ENCODE measurements at places on chromosomes 2 and 18.

- DNase-seq: no peak
Measured at GRCh38 chr2:114005110-114005783, 115.4 kb downstream of the ACTR3 start.

DNA sequence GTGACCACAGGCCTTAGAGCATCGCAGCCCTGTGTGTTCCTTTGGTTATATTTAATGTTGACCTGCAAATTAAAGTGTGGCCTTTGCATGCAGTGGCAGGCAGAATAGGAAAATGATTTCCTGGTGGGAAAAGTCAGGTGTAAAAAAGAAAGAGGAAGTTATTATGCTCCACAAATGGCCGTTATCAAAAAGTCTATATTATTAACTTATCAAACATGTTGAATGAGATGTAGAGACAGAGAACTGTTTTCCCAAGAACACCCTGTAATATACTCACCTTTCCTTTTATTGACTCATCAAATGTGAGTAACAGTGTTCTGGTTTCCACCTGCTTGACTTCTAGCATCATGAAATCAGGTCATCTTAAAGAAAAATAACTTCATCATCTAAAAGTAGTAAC is 35.3 kb downstream of the MEIS1 start:
- no peak for DNase-seq

GRCh38 chr2:143530758-143531157 is 401.5 kb downstream of the ARHGAP15 start:
- no peak for DNase-seq

DNA sequence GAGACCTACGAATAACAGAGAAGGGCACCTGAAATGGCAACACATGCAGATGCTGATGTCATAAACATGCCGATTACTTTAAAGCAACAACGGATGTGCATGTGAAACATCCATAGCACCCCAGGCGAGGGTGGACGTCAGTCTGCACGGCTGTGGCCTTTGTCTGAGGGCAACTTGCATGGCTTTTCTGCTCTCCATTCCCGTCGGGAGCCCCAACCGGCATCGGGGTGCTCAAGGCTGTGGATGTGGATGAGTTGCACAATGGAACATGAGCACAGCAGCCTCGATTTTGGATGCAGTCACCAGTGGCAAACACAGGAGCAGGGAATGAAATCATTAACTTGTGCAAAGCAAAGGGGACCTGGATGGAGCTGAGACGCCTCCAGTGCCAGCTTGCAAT is 298.2 kb upstream of the SALL3 start:
- DNase-seq: no peak

GRCh38 chr2:177141866-177142265 is 70.7 kb upstream of the HNRNPA3 start:
- no peak for DNase-seq

DNA sequence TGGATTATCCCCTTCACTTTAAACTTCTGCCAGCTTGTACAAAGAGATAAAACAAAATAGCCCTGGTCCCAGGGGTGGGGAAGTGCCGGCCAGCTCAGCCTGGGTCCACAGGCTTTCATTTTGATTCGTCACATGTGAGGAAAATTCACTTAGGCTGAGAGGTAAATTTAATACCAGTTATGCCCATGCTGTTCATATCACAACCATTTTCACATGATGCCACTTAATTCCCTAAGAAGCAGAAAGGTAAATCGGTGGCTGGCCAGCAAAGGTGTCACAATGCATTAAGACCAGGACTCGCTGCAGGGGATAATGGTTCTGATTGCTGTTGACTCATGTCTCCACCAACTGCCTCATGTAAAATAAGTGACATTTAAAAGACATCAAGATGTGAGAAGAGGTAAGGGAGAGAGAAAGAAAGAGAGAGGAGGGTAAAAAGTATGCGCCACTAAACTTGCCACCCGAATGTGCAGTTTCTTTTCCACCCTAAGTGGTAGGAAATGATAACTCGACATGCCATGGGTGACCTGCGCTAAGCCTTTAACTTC is 261.0 kb upstream of the SIX3 start:
- DNase-seq: no peak

- no peak for DNase-seq
Measured at GRCh38 chr18:10002280-10002679, 88.5 kb downstream of the VAPA start.

- no peak for DNase-seq
Measured at GRCh38 chr2:19062370-19062769, 296.1 kb downstream of the OSR1 start.

DNA sequence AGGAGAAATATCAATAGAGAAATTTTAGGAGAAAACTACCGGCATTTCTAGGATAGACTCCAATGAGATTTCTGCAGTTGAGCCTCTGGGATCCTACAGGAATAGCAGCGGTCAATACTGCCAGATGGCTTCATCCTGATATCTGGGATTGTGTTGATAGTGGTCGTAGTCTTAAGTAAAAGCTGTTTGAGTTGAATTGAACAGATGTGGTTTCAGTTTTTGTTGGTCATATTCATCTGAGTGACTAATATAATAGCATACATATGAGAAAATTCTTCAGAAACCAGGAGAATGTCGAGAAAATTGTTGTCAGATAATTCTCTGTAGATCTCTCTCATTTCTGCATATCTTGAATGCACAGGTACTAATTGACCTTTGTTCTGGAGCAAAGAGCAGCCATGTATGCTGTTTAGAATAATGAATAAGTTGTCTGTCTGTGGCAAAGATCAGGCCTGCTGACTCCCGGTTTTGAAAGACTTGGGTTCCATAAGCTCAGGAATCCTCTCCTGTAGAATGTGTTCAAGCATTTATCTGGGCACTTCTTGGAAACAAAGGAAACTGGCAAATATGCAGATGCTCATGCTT is 288.1 kb downstream of the TMX3 start:
- no peak for DNase-seq

DNA sequence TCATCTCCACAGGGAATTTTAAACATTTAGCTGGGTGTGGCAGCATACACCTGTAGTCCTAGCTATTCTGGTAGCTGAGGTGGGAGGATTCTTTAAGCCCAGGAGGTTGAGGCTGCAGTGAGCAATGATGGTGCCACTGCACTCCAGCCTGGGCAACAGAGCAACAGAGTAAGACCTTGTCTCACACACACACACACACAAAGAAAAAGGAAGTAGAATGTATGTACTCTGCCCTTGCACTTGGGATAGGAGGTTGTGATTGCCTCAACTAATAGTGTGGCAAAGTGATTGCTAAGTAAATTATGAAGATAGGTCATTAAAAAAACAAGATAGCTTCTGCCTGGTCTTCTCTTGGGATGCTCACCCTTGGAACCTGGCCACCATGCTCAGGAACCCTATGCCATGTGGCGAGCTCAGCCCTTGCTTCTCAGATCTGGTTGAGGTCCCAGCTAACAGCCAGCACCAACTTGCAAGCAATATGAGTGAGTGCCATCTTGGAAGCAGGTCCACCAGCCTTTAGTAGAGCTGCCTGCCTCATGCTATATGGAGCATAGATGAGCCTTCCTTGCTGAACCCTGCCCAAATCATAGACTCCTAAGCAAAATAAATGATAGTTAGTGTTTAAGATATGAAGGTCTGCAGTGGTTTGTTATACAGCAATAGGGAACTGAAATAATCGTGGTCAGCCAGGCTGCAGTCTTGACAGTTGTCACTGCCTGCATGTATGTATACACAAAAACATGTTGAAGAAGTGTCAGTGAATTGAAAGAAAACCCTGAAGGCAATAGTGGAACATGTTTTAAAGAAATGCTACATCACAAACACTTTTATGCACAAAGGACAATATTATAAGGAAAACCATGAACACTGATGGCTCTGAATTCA is 30.1 kb upstream of the PNO1 start:
- DNase-seq: no peak

DNA sequence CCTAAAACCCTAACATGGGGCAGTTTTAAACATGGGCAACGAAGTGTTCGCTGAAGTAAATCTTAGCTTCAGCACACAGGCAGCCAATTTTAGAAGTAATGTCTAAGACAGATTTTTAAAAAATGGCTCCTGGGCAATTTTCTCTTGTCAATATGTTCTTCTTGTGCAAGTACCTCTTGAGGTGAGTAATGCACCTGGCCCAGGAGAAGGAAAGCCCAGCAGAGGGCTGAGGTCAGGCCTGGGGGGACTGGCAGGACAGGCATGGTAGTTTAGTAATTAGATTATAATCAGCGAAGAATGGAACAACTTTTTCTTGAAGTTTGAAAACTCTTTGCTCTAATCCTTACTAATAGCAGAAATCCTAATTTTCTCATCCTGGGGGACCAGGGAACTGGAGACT is 77.6 kb downstream of the SPRED2 start:
- DNase-seq: no peak

DNA sequence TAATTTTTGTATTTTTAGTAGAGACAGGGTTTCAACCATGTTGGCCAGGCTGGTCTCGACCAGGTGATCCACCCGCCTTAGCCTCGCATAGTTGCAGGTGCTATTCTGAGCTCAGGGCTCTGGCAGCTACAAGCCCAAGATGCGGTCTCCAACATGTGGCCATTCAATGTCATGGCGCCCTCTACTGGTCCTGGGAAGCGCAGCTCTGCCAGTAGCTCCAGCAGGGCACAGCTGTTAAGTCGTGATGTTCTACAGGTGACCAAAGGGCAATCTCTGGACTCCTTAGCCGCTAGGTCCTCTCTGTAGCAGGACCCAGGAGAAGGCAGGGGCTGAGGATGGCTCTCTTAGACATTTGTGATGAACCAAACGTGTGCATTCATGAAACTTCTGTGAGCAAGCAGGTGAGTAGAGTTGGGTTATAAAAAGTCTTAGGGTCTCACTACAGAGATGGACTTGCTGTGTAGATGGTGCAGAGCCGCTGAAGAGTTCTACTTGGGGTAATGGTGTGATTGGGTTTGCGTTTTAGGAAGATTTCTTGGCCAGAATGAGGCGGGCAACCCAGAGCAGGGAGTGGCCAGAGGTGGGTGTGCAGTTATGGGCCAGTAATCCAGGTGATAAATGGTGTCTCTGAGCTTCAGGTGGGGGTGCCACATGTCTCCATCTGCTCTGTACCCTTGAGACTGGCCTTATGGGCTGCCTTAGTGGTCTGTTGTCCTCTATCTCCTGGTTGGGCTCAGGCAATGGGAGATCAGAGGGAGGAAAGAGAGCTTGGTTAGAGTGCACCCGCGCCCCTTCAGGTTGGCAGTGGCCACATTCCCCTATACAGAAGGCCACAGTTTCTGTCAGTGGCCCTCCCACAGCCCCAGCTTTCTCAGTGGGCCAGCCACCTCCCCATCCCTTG is 31.0 kb downstream of the IL37 start:
- peak; percentile 81 for DNase-seq

DNA sequence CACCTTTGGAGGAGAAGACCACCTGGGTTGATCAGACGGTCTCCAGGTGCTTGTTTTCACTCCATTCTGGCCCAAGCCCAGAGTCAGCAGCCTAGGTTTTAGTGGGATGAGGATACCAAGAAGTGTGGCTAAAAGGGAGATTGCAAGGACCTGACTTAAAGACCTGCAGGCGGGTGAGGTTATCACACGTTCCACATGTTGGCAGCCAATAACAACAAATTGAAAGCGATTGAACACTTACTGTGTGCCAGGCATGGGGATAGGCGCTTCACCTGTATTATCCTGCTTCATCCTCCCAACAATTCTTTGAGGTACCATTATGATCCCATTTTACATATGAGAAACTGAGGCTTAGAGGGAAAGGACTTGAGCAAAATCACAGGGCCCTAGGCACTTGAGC is 5.0 kb downstream of the ARL4C start:
- no peak for DNase-seq

DNA sequence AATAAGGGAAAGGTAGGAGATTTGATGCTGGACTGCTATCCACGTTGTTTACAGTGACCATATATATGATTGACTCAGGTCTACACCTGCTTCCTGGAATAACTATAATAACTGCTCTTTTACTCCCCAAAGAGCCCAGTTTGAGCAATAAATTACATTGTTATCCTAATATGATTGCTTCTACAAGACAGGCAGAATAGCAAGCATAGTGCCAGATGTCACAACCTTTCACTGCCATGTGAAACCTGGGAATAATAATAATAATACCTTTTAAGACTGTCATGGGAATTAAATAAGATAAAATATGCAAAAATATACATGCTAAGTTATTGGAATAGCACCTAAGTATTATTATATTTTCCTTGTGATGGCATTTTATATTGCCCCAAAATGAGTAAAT is 298.7 kb downstream of the GALNT13 start:
- DNase-seq: no peak

GRCh38 chr2:190435031-190435670 is 27.0 kb downstream of the MFSD6 start:
- no peak for DNase-seq

- no peak for DNase-seq
Measured at GRCh38 chr2:185689906-185690539, 48.6 kb upstream of the FSIP2 start.
